ENCODE measurements at places on chromosomes 2 and 18. TPM values are rescaled to one million over a fixed set of nuclear protein-coding genes. Genes with fewer than 3 reads are reported as not detected.

Gene PLEKHB2
- 150 TPM for total RNA-seq

Gene FAP
- 2.6 TPM for total RNA-seq

Gene CXCR1
- total RNA-seq, result not detected

GRCh38 chr18:55105873-55106272 lies 146.6 kb upstream of the CCDC68 start:
- no peak for DNase-seq

- peak; percentile 52 for DNase-seq
Measured at GRCh38 chr2:46984642-46985476, 69.3 kb upstream of the MCFD2 start.

All from Peyer's patch (tissue), 4 donors.